Activated naive CD4-positive, alpha-beta T cell treated with anti-CD3 and anti-CD28 coated beads, Interleukin-2, amount 50 U/mL, for 16 hours (primary cell): ENCODE measurements at places on chromosomes 1 and 21.

DNA sequence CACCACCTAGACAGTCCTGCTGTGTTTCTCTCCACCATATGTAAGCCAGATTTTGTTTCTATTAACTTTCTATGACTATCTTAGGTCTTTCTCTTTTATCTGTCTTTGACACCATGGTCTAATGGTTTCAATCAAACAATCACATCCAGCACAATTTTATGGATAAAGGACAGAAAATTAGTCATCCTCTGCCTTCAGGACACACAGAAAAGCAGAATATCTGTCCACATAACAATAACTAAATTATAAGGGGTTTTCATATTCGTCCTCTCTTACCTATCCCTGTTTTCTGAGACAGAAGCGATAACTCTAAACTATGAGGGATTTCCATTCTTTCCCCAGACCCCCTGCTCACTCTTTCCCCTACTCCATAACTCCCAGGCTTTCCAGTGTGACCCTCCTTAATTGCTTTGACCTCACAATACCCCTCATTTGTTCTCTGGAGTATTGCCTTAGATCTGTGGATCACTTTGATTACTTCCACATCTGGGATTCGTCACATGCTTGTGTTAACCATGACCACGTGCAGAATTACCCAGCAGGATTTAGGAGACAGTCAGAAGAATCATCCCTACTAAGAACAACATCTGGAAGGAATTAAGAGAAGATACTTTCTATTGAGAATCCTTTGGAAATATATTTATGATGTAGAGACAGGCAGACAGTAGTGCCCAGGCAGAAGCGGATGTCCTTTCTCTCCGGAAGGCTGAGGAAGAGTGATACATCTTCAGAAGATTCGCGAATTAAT, 108.2 kb upstream of the GREM2 start:
- no peak for DNase-seq

- no peak for DNase-seq
Observed at GRCh38 chr1:98940722-98941079, 64.0 kb downstream of the PLPPR5 start.

- peak; percentile 15 for DNase-seq
Observed at GRCh38 chr21:25350056-25350455, 257.2 kb downstream of the MRPL39 start.

GRCh38 chr1:207857447-207857846, 53.5 kb downstream of the CD34 start:
- DNase-seq, result no peak

DNA sequence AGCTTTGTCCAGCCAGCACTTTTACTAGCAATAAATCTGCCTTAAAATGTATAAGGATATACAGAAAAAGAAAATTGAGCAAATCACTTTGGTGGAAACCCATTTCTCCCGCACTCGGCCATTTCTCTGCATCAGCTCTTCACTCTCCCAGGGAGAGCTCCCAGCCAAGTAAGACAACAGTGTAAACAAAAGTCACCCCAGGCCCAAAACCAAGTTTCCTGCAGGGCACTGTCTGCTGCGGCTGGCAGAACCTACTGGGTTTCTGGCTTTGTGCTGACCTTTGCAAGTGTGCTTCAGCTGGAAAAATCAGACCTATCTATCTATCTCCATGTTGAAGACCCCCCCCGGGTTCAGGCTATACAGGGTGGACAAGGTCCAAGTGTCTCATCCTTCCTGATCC, 476.7 kb upstream of the CAMK1G start:
- no peak for DNase-seq

DNA sequence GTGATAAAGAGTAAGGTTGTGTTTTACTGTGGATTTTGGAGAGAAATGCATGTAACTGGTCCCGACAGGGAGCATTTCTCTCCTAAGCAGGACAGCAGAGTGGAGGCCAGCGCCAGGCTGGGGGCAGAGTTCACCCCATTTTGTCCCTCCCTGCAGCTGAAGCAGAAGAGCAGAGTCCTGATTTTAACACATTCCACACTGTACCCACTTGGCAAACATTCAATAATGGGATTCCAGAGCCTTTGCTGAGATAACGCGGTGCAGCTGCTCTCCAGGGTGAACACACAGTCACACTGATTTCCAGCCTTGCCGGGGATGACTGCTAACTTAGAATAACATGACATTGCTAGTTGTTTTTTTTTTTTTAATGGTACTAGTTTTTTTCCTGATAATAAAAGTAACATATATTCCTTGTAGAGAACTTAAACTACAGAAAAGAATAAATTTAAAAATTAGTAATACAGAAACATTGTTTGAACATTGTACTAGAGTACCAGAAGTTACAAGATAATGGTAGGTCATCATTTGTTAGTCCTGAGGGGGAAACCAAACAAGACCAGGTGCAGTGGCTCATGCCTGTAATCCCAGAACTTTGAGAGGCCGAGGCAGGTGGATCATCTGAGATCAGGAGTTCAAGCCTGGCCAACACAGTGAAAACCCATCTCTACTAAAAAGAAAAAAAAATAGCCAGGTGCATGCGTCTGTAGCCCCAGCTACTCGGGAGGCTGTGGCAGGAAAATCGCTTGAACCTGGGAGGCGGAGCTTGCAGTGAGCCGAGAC, 77.2 kb downstream of the SCCPDH start:
- no peak for DNase-seq

DNA sequence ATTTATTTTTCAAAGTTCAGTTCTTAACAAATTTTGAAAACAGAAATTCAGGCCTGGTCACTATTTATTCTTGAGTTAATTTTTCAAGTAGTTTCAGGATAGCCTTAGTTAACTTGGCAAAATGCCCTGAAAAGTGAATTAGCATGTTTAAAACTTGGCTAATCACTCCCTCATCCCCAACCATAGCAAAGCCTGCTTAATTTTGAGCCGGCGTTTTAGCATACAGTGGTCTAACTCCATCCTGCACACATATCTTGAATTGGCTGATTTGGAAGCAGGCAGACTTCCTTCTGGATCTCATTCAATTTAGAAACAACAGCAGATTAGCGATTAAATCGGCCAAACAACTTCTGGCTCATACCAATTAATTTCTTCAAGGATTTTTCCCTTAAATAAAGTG, 439.2 kb downstream of the PTBP2 start:
- DNase-seq, result no peak

GRCh38 chr1:195195423-195196057, 1412.7 kb downstream of the KCNT2 start:
- no peak for DNase-seq

DNA sequence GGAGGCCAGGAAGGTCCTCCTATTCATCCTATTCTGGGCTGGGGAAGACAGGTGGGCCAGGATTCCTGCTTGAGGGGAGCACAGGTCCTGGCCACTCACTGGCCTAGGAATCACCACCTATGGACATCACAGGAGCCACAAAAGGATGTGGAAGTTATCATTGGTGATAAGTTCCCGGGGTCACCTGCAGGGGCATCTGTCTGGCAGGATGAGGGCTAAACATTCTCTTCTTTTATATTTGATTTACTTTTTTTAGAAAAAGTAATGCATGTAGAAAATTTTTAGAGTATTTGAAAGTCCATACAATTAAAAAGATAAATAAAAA, 33.2 kb upstream of the KIAA0040 start:
- DNase-seq, result no peak

DNA sequence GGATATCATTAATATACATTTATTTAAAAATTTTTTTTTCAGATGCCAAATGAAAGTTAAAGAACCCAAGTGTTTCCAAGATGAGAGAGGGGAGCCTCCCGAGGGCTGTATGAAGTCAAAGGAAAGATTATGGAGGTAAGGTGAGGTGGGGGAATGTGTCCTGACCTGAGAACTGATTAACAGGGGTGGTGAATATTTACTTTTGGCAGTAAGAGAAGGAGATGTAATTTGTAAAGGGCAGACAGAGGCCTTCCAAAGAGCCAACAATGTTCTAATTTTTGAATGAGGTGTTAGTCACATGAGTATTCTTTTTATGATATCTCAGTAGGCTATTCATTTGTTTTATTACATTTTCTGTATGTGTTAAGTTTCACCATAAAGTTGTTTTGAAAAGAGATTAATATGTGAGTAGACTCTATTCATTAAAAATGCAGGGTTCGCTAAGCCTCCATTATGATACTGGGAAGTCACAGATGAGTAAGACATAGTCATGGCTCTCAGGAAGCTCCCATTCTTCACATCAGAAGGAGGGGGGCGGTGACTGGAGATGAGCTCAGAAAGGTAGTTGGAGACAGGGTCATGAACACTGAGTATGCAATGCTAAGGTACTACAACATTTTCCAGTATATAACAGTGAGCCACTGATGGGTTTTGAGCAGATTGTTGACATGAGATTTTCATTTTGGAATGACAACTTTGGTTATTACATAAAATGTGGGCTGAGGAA, 62.4 kb upstream of the TNFSF18 start:
- DNase-seq, result no peak

GRCh38 chr1:103790172-103790571, 40.5 kb downstream of the AMY1C start:
- no peak for DNase-seq

- DNase-seq, result no peak
Observed at GRCh38 chr21:35953597-35953996, 106.7 kb downstream of the SETD4 start.

- no peak for DNase-seq
Observed at GRCh38 chr1:150793221-150793620, 14.8 kb downstream of the CTSK start.

DNA sequence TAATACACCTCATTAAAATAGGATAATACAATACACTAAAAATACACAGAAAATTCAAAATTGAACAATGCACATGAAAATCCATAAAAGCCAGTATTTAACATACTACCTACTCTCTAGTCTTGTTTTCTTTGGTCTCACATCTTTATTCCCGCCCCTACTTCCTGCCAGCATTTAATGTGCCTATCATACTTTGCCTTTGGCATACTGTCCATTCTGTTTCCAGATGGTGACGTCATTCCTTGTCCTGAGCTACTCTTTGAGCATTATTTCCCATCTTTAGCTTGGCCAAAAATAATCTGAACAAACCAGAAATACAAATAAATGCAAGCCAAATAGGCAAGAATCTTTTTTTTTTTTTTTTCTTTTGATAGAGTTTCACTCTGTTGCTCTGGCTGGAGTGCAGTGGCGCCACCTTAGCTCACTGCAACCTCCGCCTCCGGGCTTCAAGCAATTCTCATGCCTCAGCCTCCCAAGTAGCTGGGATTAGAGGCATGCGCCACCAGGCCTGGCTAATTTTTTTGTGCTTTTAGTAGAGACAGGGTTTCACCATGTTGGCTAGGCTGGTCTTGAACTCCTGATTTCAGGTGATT, 4.4 kb downstream of the HFM1 start:
- DNase-seq, result no peak

- DNase-seq, result no peak
Observed at GRCh38 chr1:185759061-185759460, 24.9 kb downstream of the HMCN1 start.

DNA sequence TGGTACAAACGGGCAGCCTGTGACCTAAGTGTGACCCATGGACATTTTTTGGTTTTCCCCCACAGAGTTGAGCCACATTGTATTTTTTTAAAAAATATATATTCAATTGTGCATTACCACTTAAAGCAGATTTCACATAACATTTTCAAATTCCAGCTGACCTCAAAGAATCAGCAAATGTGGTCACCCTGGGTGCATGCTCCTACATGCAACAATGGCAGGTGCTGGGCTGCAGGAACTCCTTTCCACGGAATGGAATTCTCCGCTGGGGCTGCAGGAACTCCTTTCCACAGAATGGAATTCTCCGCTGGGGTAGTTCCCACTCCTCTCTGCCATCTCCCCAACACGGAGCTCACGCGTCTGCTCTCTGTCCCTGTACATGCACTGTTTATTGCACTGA, 68.7 kb downstream of the MAP10 start:
- no peak for DNase-seq

DNA sequence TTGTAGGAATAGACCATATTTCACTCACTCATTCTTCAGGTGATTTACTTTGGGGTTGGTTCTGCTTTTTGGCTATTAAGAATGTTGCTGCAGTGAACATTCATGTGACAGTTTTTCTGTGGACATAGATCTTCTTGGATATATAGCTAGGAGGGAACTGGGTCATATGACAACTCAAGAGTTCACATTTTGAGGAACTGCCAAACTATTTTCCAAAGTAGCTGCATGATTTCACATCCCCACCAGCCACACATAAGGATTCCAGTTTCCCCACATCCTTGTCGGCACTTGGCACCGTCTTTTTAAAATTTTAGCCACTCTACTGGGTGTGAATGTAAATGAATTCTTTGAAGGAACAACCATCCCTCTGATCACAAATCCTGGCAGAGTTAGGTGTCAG, 126.0 kb downstream of the PRDM2 start:
- DNase-seq, result no peak

GRCh38 chr1:183884526-183884925, 79.6 kb downstream of the RGL1 start:
- DNase-seq, result no peak

GRCh38 chr21:35273333-35273732, 224.2 kb upstream of the RUNX1 start:
- DNase-seq, result no peak

- no peak for DNase-seq
Observed at GRCh38 chr1:186189156-186189555, 185.9 kb downstream of the TPR start.

DNA sequence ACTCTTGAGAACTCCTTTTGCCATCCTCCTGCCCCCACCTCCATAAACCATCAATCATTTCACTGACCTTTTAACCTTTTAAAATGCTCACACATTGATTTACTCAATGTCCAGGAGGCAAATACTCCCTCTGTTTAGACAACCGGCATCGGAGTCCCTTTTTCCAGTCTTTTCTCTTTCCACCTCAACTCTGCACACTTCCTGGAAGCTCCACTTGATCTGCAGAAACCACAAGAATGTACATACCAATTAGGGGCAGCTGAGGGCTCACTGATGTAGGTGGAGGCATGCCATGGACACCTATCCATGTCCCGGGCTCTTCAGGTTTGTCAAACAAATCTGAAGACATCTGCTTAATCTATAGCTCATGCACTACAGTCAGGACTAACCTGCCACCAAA, 5.3 kb upstream of the AMIGO1 start:
- no peak for DNase-seq

GRCh38 chr1:8494681-8495080, 176.8 kb downstream of the SLC45A1 start:
- no peak for DNase-seq
